ENCODE measurements at places on chromosomes 5 and 9.

DNA sequence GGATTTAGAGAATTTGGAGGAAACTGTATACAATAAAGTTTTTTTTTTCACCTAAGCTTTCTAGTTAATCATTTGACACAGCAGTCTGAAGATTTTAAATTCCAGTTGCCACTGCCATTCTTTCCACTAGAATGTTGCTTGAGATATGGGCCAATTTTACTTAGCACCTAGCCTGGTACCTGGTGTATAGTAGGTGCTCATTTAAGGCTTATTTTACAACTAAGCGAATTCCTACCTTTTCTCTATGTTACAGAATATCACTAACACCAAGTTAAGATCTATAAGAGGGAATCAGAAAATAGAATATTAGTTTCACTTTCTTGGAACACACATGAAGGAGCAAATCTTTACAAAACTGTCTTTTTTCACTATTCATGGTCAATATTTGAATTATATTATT is 3.2 kb upstream of the DDX4 start:
- no peak for DNase-seq

- DNase-seq, result no peak
These were observed 370.5 kb downstream of the CSNK1G3 start for GRCh38 chr5:123882319-123882964.

DNA sequence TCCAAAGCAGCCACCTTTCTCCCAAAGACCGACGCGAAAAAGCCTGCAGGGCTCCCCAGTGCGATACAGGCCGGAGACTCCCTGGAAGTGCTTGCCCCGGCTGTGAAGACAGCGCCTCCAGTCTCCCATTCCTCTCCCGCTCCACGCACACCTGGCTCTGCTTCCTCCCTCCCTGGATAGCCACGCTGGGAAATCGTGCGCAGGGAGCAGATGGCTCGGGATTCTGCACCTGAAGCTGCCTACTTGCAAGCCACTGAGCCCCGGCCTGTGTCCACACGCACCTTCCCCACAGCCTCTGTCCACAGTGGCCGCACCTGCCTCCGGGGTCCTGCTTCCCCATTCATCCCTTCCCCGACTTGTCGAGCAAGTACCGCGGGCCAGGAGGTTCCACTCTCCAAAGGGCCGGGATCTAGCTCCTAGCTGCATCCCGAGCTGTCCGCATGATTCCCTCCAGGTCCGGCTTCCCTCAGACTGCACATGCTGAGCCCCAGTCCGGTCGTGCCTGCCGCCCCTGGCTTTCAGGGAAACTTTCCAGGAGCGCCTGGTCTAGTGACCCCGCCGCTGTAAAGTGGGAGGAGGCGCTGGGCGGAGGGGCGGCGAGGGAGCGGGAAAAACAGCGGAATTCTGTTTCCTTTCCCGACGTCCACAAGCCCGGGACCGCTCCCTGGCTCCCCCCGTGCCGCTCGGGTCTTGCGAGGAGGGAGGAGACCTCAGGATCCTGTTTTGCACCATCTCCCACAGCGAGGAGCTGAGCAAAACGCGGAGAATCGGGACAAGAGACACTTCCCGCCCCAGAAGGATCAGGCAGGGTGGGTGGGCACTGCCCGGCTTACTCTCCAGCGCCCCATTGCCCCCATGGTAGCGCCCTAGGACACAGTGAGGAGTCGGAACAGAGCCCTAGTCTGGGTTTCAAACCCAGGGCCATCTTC is 2.0 kb downstream of the SEMA6A start:
- no peak for DNase-seq

- DNase-seq, result no peak
These were observed 2.9 kb upstream of the PTGER4 start for GRCh38 chr5:40676613-40677343.

DNA sequence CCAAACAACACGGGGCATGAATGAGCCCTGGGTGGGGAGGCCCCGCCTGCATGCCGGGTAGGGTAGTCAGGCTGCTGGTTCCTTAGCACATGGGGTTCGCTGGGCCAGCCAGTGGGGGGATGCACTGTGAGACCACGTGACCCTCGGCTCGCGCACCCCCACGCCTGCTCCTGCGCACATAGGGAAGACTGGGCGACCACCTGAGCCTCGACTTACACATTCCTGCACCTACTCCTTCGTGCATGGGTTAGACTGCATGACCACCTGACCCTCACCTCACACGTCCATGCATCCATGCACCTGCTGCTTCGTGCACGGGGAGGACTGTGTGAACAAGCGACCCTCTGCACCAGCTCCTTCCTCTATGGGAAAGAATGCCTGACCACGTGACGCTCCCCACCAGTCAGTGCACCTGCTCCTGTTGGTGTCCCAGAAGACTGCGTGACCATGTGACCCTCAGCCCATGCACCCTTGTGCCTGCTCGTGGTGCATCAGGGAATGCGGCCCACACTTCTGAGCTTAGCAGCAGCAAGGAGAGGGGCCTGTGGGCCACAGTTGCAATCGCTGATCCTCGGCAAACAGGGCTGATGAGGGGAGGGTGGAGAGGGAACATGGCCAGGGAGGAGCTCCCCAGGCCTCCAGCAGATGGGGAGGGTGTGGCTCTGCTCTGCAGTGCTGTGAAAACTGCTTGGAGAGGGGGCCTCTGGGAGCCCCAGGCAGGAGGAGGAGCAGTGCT is 18.1 kb downstream of the LPCAT1 start:
- no peak for DNase-seq

Data from activated T-cell treated with anti-CD3 and anti-CD28 coated beads, Interleukin-2, amount 50 U/mL, for 1 hour (primary cell).